Activated CD8-positive, alpha-beta memory T cell treated with anti-CD3 and anti-CD28 coated beads, Interleukin-2, amount 10 ng/mL, durations not matched to agents 7 days and 5 days (primary cell): ENCODE measurements at places on chromosomes 1 and 21.

- no peak for DNase-seq
Observed at GRCh38 chr1:200732438-200732837, 6.3 kb upstream of the CAMSAP2 start.

DNA sequence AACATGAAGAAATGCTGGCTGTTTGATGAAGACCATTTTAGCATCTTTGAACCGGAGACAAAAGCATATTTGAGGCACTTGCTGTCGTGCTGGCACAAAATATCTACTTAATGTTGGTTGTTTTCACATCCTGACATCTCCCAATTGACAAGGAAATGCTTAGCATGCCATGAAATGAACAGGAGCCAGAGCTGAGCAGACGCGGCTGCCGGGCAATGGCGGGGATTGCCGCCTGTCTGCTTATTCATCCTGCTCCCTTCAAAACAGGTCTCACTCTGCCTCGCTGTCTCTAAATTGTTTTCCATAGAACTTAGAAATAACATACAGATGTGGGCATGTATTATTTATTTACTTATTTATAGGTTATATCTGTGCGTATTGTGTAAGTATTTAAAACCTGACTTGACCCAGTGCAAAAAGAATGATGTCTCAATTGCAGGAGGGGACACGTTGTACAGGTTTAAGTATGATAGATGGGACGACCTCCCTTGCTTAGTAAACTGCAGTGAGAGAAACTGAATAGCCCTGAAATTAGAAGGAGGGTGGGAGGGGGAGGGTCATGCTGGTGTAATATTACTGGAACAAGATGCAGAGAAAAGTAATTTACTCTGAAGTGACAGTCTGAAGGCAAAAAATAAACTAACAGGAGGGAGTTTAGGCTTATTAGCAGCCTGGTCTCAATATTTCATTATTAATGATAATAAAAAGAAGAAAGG is 590.4 kb upstream of the PLXNA2 start:
- no peak for DNase-seq

DNA sequence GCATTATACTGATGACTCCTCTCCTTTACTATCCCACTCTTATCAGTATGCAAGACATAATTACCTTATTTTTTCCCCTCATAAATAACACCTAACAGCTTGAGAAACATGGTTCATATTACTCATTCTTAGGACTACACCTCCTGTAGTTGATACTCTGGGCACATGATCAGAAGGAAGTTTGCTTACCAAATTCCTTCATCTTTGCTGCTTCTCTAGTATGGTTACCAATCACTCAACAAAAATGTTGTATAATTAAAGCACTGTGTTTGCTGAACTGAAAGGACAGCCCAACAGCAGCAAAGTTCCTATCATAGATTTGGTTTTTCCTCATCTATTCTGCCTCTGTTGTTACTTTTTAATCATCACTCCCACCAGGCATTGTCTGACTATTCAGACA is 586.3 kb downstream of the LRRIQ3 start:
- DNase-seq, result no peak

- no peak for DNase-seq
Observed at GRCh38 chr1:211640301-211640630, 35.2 kb downstream of the NEK2 start.

DNA sequence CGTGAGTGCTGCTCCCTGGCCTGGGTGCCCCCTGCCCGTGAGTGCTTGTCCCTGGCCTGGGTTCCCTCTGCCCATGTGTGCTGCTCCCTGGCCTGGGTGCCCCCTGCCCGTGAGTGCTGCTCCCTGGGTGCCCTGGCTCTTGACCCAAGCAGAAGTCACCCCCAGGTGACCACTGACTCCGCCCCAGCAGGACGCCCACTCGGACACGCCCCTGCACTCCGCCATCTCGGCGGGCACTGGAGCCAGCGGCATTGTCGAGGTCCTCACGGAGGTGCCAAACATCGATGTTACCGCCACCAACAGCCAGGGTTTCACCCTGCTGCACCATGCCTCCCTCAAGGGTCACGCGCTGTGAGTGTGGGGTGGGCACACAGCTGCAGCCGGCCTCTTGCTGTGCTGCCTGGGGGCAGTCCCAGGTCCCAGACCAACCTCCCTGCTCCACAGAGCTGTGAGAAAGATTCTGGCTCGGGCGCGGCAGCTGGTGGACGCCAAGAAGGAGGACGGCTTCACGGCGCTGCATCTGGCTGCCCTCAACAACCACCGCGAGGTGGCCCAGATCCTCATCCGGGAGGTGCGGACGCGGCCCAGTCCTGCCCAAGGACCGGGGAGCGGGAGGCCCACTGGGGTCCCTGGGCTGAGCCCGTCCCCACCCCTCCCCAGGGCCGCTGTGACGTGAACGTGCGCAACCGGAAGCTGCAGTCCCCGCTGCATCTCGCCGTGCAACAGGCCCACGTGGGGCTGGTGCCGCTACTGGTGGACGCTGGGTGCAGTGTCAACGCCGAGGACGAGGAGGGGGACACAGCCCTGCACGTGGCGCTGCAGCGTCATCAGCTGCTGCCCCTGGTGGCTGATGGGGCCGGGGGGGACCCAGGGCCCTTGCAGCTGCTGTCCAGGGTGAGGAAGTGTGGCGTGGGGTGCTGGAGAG is 3.9 kb upstream of the MMP23B start:
- DNase-seq, result no peak

- no peak for DNase-seq
Observed at GRCh38 chr21:32281531-32281930, 2.7 kb upstream of the MIS18A start.

GRCh38 chr1:228209657-228210056 is 1.8 kb downstream of the OBSCN start:
- DNase-seq, result no peak

GRCh38 chr1:164653705-164654104 is 94.7 kb downstream of the PBX1 start:
- DNase-seq, result no peak

GRCh38 chr21:29462479-29462878 is 163.8 kb downstream of the BACH1 start:
- DNase-seq, result no peak

GRCh38 chr1:32335790-32336590 is at the start of gene MARCKSL1:
Gene MARCKSL1, minus strand, starts transcription at chr1:32336233. Its CDS starts 200 bp downstream, at chr1:32336033.
- peak; percentile 81 for DNase-seq

DNA sequence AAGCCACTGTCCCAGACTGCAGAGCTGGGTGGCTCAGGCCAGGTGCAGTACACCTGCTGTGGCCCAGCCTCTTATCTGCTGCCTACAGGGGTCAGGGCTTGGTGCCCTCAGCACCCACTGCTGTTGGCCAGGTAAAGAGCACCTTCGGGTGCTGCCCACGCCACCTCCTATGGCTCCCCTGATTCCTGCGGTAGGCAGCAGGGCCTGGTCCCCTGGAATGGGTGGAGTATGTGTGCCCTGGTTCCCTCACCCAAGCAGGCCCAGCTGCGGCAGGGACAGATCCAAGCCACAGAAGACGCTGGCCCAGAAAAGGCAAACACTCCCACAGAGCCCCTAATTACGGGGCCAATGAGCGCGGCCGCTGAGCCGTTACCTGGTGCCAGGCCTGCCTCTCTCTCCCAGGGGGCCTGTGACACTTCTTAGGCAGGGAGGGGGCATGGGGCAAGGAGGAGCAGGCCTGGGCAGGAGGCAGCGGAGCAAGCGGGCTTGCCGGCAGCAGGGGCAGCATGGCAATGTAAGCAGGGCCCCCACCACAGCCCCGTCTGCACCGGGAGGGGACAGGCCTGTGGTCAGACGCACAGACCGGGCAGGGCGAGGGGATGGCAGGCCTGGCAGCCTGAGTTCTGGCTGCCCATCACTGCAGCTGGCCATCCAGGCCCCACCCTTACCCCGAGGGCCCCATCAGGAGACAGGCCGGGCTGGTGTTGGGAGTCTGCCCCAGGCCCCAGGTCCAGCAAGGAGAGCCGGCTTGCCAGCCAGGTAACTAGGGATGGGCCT is 19.0 kb downstream of the ESPN start:
- no peak for DNase-seq

- DNase-seq, result no peak
Observed at GRCh38 chr1:112841825-112842224, 114.2 kb downstream of the SLC16A1 start.

- no peak for DNase-seq
Observed at GRCh38 chr1:42318601-42319000, 16.4 kb downstream of the FOXJ3 start.

DNA sequence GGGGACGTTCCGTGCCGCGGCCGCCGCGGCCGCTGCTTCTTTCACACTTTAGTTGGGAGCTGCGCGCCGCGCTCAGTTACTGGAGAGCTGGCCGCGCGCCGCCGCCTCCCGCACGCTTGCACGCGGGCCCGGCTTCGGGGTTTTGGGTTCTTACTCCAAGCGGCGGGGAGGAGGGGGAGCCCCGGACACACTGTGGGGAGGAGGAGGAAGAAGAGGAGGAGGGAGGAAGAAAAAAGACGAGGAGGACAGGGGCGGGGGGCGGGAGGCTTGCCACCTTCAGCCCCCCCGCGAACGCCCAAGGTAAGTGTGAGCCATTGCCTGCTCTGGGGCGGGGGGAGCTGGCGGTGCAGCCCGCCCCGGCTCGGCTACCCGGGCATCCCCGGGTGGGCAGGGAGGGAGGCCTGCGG is 243 bp downstream of the C1orf21 start:
- DNase-seq, result no peak

GRCh38 chr1:159829273-159829634 is 2.6 kb downstream of the SLAMF8 start:
- no peak for DNase-seq

- DNase-seq, result no peak
Observed at GRCh38 chr1:212179394-212180076, 105.7 kb upstream of the PPP2R5A start.
